ENCODE measurements at places on chromosomes 13 and 19.

- DNase-seq, result peak; percentile 95
Measured at GRCh38 chr19:49151267-49152118, 3.7 kb downstream of the HRC start.

GRCh38 chr19:6047256-6047655 lies 63.0 kb downstream of the RFX2 start:
- DNase-seq, result no peak

- no peak for DNase-seq
Measured at GRCh38 chr19:10551698-10552301, 8.1 kb downstream of the ATG4D start.

GRCh38 chr19:14405380-14405757 lies 13.8 kb downstream of the DDX39A start:
- DNase-seq, result no peak

DNA sequence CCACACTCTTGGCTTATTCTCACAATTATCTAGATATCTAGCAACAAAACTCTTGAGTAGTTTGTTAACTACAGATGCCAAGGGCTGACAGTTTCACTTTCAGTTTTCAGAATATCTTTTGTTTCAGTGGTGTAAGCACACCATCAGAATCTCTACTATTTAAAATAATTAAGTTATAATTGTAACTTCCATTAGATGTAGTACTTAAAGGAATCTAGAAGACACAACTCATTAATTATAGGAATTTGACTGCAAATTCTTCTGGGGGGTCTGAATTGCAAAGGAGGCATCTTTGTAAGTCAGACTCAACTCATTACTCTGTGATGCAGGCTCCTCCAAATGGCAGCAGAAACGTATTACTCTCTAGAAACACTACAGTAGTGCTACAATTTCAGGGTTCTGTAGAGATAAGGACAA lies 44.9 kb upstream of the USPL1 start:
- DNase-seq, result no peak

GRCh38 chr13:103730407-103730806 lies 664.2 kb upstream of the SLC10A2 start:
- no peak for DNase-seq

DNA sequence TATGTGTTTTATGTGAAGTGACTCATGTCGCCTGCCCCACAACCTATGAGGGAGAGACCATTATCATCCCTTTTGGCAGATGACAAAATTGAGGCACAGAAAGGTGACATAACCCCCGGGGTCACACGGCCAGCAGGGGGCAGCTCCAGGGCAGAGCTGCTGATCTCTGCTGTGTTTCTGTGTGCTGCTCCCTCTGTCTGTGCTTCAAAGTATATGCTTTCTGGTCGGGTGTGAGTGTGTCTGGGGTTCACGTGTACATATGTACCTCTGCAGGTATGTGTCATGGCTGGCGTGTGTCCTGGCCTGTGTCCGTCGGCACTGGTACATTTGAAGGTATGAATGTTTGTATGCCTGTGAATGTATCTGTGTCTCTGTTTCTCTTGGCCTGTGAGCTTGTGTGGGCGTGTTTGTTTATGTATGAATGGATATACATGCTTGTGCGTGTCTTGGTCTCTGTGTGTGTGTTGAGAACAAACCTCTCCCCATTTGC lies 7.1 kb downstream of the LIPE start:
- DNase-seq, result no peak

- no peak for DNase-seq
Measured at GRCh38 chr19:29809795-29810503, 1.8 kb upstream of the CCNE1 start.

- DNase-seq, result no peak
Measured at GRCh38 chr19:9865732-9866501, 30.8 kb downstream of the PIN1 start.

- no peak for DNase-seq
Measured at GRCh38 chr19:53868091-53868891, 608 bp downstream of the MYADM start.

DNA sequence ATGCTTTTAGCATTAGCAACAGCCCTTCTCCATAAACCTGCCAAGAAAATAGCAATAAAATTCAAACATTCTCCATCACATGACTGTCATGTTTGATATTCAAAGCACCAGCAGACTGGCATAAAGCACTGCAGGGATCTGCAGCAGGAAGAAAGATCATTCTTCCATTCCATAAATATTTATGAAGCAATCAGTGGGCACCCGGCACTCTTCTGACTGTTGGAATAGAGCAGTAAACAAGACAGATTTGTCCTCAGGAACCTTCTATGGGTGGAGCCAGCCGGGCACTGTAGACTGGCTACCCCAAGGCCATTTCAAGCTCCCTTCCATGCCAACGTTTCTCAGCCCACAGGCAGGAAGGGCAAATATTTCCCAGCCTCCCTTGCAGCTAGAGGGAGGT lies 25.5 kb downstream of the PLA2G4C start:
- DNase-seq, result no peak

- peak; percentile 36 for DNase-seq
Measured at GRCh38 chr13:51912091-51912490, 50.3 kb downstream of the CCDC70 start.

DNA sequence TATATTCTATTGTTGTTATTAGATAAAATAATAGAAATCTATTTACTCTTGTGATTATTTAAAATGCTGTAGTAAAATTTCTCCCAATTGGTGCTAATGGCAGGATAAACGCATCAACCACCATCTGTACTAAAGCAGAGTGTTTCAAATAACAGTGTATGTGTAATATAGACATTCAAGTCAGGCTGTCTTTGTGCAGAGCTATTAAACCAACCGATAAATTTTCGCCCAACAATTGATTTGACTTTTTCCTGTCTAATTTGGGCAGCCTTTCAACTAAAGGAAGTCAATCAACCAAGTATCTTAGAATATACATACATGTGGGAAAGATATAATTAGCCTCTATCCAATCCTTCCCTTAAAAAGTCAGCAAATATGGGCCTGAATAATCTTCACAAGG lies 5.8 kb downstream of the AMER2 start:
- no peak for DNase-seq

- no peak for DNase-seq
Measured at GRCh38 chr13:50809133-50810090, 34.1 kb downstream of the DLEU7 start.

GRCh38 chr13:84491952-84492351 lies 609.7 kb upstream of the SLITRK1 start:
- no peak for DNase-seq

DNA sequence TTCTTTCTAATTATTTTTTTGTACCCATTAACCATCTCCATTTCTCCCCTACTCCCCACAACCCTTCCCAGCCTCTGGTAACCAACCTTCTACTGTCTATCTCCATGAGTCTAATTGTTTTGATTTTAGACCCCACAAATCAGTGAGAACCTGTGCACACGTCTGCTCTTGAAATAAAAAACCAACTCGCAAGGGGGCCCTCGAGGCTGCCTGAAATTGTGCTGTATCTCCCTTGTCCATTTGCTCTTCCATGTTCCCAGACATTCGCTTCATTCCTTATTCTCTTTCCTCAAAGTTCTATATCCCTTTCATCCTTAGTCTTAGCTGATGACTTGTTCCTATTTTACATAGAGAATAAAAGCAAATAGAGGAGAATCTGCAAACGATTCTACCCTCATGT lies 95.0 kb downstream of the GPC5 start:
- no peak for DNase-seq

GRCh38 chr13:31747966-31748365 lies 8.6 kb downstream of the RXFP2 start:
- no peak for DNase-seq

Data from NCI-H2029 treated with DMSO at 0.1 percent for 48 hours (cell line).